ENCODE measurements at places on chromosomes 16 and 17.

DNA sequence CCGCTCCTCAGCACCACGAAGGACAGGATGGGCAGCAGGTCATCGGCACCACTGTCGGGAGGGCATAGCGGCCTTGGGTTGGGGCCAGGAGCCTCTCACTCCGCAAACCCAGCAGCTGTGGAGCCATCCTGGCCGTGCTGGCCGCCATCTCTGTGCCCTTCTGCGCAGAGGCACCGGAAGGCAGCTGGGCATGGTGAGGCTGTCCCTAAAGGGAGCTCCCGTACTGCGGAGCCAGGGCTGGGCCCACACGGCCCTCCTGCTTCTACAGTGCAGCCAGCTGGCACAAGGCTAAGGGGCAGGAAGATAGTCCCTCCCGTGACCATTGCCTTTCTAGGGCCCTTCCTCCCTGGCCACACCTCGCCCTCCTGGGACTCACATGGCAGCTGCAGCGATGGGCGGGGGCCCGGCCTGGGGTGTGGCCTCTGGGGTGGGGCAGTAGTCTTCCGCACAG, 7.0 kb upstream of the SPATA2L start:
- no peak for DNase-seq

- no peak for DNase-seq
Observed at GRCh38 chr16:85077039-85077438, 35.2 kb downstream of the CIBAR2 start.

DNA sequence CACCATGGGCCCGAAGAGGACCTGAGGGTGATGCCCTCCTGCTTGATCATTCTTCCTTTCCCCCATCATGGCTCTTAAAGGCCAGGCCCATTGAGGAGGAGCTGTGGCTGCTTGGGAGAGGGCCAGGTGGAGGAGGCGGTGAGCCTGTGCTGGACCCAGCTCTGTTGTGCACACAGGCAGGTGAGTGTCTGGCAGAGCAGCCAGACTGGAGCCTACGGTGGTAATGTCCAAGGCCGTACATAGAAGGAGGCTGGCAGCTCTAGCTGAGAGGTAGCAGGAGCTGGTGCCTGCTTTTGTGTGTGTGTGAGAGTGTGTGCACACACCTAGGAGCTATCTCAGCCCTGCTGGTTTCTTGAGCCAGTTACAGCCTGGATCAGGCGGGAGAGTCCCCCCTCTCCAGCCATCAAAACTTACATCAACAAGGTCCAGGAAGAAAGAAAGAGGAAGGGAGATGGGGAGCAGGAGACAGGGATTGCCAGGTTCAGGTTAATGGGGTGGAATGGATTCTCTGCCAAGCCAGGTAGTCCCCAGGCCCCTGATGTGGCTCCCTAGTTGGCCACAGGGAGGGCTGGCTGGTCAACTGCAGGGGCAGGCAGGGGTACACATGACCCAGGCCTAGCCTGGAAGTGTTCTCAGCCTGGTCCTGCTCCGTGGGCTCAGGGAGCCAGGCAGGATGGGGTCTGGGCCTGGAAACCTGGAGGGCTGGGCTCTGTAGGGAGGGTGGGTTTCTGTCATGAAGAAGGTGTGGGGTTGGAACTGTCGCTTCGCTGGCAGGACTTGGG, 107.1 kb downstream of the RAP1GAP2 start:
- no peak for DNase-seq

- DNase-seq: peak; percentile 44
Observed at GRCh38 chr16:85564277-85565051, 48.7 kb upstream of the GSE1 start.

GRCh38 chr16:84482001-84482891, 22.2 kb downstream of the MEAK7 start:
- no peak for DNase-seq

- peak; percentile 83 for DNase-seq
Observed at GRCh38 chr17:38598536-38598935, 7.2 kb downstream of the SRCIN1 start.

- no peak for DNase-seq
Observed at GRCh38 chr16:1481906-1482835, 6.6 kb downstream of the PTX4 start.

- no peak for DNase-seq
Observed at GRCh38 chr17:61532826-61533225, 58.2 kb downstream of the NACA2 start.

GRCh38 chr16:63652091-63652490, 1469.8 kb downstream of the CDH11 start:
- no peak for DNase-seq

GRCh38 chr16:19677402-19677801, 40.6 kb downstream of the KNOP1 start:
- no peak for DNase-seq

DNA sequence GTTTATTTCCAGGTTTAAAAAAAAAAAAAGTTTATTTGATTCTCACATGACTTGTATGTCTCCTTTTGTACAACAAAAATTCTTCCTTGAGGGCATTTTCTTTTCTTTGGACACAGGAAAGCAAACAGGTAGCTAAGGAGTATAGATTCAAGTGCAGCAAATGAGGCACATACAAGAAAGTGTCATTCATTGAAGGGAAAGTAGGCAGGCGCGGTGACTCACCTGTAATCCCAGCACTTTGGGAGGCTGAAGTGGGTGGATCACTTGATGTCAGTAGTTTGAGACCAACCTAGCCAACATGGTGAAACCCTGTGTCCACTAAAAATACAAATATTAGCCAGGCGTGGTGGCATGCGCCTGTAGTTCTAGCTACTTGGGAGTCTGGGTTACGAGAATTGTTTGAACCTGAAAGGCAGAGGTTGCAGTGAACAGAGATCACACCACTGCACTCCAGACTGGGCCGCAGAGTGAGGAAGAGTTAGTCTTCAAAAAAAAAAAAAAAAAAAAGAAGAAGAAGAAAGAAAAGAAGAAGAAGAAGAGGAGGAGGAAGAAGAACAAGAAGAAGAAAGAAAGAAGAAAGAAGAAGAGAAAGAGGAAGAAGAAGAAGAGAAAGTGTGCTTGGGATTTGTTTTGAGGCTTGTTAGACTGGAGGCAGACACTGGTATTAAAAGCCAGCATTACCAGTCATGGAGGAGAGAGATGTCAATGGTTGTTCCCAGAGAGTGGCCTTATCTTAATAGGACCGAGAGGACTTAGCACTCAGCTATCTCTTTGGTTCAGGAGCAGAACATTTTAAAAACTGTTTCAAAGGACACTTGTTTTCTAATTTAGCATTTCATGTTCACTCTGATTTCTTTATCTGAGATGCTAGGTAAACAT, 19.7 kb downstream of the GINS3 start:
- DNase-seq: peak; percentile 39

GRCh38 chr17:1124896-1125787, 54.6 kb downstream of the ABR start:
- no peak for DNase-seq

Data from NAMALWA (cell line).